ENCODE measurements at places on chromosomes 2 and 18. TPM values are rescaled to one million over a fixed set of nuclear protein-coding genes. Genes with fewer than 3 reads are reported as not detected.

Gene SERPINB12
- total RNA-seq, result not detected

Gene CDCA7
- total RNA-seq, result 0.83 TPM

Gene SLC9A4
- 0.03 TPM for total RNA-seq

Gene GPR35
- total RNA-seq, result 2.0 TPM

Gene LPIN1
- total RNA-seq, result 53.6 TPM

Gene TUBA3E
- not detected for total RNA-seq

Gene REG3G
- not detected for total RNA-seq

Gene EGR4
- not detected for total RNA-seq

Gene GALR1
- not detected for total RNA-seq

Gene LYG2
- total RNA-seq, result not detected

Gene COL5A2
- total RNA-seq, result 889 TPM

Gene KIF5C
- 0.10 TPM for total RNA-seq

Gene SKOR2
- total RNA-seq, result not detected

Gene MRO
- 0.07 TPM for total RNA-seq

Gene GYPC
- 39.3 TPM for total RNA-seq

Gene DRC1
- total RNA-seq, result 0.07 TPM

Gene IL1R1
- 109 TPM for total RNA-seq

Gene ALPP
- total RNA-seq, result not detected

Gene CYP26B1
- total RNA-seq, result 1.1 TPM

Gene ANO7
- total RNA-seq, result 1.0 TPM
